Forelimb muscle (tissue), 1 donor: ENCODE measurements at places on chromosomes 1 and 21.

DNA sequence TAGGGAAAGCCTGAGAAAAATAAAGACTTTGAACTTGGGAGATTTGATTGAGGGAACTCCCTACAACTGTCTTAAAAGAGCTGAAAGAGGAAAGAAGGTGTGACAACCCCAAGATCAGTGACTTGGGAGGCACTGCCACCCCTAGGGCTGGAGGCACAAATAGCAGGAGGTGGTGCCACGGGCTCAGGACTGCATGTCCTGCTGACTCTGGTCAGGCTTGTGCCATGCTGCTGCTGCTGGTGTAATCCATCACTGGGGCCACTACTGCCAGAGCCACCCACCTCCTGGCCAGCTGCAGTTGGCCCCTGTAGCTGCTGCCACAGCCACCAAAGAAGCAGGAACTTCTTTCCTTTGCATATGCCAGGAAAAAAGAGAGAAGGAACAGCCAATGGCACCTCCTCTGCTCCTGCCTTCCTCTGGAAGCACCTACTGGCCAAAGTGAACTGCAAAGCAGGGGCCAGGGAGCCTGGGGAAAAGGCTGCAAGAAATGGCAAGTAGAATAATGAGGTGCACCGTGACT lies 730.3 kb downstream of the PTPRU start:
- no peak for DNase-seq

GRCh38 chr1:63922848-63923247 lies 149.0 kb downstream of the ROR1 start:
- DNase-seq, result no peak

GRCh38 chr1:80441664-80442063 lies 1359.1 kb upstream of the ADGRL2 start:
- no peak for DNase-seq

DNA sequence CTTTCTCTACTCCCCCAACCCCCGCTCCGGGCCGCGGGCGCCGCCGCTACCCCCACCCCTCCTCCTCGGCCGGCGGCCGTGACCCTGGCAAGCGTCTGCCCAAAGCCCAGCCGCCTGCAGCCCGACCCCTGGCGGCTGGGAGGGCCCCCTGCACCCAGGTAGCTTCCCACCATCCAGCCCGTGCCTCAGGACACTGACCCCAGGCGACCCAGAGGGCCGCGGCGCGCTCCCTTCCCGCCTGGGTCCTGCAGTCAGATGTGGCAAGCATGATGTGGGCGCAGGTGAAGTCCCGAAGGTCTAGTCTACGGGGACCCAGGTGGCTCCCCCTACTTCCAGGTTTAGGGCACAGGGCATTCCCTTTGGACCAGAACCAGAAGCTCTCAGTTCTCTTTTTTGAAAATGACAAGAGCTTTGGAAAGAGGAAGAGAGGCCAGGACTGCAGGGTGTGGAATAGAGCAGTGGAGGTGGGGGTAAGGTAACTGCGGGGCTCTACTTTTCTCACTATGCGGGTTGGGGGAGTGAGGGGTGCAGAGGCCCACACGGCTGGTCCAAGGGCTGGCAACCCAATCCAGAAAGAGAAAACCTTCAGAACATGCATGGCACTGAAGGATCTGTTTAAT lies at the start of gene DENND4B:
Gene DENND4B, minus strand, starts transcription at position 97 of the 620 bp plus-strand sequence. CDS start 2,344 bp downstream, outside the sequence.
- no peak for DNase-seq

- DNase-seq, result no peak
Measured at GRCh38 chr21:32698971-32699693, 28.7 kb downstream of the SYNJ1 start.

DNA sequence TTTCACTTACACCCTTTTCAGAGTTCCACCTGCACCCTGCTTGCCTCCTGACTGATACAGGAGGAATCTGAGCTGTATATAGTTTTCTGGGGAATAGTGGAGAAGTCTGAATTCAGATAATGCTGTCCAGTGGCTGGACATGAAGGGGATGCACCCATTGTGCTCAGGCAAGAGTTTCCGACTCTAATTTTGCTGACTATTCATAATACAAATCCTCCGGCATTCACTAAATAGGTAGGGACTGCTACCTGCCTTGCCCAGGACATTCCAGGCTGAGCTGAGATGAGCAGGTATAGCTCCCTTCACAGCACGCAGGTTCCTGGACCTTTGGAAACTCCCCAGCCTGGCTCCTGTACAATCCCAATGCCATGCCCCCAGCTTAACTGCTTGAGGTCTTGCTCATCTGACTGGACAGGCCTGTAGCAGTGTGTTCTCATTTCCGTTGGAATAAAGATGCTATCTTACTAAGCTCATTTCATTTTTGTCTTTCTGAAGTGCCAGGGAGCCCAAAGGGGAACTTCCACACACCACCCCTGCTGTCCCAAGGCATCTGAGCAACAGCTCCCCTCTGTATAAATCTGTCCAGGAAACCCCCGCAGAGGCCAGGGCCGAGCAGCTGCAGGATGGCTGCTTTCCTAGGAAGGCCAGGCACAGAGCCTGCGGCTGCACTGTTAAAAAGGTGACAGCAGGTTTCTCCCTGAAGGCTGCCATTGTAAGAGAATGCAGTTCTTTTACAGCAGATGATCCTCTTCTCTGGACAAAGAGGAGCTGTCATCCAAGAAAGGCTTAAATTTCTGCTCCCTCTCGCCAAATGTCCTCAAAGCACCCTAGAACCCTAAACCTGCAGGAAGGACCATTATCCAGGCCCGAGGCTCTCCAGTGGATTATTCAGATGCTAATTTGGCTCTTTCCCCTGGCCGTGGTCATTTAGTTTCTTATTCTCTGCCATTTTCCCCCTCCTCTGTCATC lies 21.7 kb upstream of the VASH2 start:
- DNase-seq, result peak; percentile 40

DNA sequence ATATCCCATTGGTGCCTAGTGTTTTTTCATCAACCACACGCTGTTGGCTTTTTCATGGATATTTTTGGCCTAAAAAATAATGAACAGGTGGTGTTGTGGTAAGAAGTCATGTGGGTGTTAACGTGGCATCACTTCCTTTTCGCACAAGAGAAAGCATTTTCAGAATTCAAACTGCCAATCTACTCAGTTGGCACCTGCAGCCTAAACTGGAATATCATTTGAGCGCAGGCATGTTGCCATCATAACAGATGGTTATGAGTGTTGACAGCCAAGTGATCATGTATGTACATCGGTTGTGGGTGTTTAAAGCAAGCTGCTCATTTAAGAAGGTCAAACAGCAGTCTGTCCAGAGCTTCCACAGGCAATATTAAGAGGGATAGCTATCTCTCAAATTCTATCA lies 1963.0 kb downstream of the NCAM2 start:
- DNase-seq, result peak; percentile 13
